NCI-H1436 treated with DMSO at 0.1 percent for 48 hours (cell line): ENCODE measurements at places on chromosomes 7 and 10.

DNA sequence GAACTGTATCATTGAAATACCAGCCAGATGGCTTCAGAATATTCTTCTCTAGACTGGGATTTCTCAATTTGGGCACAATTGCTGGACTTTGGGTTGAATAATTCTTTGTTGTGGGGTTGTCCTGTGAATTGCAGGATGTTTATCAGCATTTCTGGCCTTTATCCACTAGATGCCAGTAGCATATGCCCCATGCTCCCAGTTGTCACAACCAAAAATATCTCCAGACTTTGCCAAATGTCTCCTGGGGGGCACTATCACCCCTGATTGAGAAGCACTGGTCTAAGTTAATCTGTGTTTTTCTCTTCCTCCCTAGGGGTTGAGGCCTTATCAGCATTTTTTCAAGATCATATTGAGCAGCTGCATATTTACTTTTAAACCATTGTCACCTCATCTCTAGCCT, 204.9 kb upstream of the SP8 start:
- no peak for DNase-seq

DNA sequence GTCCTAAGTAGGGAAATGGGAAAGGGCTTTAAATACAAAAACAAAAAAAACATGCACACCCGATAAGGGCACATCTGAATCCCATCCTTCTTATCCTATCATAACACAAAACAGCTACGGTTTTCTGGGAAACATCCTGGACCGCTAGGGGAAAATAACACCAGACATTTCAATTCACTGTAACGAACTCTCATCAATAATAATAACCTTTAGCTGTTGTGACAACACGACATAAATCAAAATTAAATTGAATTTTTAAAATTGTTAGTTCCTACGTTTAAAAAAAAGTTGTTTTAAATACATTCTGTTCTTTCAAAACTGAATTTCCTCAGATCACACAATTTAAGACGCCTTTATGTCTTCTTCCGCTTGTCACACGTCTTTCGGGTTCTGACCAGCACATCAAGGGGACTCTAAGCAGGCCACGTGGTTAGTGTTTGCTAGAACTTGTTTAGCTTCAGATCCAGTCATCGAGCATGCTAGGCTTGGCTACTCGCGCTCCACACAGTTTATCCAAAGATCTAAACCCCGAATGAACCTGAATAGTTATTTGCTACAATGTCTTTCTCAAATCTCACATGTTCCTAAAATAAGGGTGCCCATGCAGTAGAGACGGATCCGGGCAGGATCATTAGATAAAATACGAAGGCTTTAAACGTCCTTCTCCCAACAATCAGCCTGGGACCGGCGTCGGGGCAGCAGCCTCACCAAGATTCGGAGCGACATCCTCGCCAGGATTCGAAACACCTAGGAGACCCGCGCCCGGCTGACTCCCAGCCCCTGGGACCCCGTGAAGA, 839 bp downstream of the IKZF5 start:
- no peak for DNase-seq

DNA sequence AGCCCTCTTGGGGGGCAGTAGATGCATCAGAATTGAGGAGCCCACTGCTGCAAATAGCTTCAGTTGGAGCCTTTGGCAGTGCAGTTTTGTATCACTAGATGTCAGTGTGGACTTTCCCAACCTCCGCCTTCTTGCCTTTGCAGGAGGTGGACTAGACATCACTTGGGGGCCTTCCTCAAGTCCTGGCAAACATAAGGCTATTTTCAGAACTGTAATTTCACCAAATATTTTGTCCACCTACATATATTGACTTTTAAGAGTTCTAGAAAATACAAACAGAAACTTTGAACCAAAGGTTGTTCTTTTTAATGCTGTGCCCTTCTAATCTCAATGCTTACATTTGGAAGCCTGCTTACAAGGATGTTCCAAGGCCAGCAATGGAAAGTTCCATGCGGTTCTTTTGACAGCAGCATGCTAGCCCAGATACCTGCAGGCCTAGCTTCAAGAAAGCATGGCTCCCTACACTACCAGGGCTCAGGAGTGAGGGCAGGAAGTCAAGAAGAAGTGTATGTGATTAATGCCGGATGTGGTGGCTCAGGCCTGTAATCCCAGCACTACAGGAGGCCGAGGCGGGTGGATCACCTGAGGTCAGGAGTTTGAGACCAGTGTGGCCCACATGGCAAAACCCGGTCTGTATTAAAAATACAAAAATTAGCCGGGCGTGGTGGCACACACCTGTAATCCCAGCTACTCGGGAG, 8.0 kb upstream of the ZNRF2 start:
- DNase-seq, result no peak

GRCh38 chr10:97567891-97568290, 4.7 kb upstream of the ANKRD2 start:
- no peak for DNase-seq

DNA sequence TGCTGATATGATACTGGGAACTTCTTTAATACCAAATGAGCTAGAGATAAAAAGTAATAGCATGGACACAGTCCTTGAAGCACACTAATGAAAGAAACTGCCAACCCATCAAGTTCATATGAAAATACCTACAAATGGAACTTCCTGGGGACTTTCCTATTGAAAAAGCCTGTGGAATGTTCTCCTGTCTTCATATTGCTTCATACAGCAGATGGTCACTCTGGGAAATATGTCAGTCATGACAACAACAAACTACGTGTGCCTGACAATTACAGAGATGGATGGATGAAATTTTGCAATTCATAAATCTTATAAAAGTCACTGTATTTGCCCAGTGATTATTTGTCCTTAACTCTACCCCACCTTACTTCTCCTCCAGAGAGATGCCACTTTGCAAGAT, 106.6 kb upstream of the COL1A2 start:
- DNase-seq, result no peak

DNA sequence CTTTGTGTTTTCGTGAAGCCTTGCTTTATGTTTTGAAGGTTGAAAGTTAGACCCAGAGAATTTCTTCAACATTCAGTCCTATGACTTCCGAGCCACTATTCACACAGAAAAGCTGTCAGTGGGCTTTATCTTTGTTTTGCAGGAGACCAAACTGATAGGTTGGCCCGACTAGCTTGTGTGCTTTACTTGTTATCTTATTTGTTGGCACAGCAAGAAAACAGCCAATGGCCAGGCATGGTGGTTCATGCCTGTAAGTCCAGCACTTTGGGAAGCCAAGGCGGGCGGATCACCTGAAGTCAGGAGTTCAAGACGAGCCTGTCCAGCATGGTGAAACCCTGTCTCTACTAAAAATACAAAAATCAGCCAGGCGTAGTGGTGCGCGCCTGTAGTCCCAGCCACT, 16.0 kb upstream of the GDI2 start:
- no peak for DNase-seq

- DNase-seq, result no peak
Observed at GRCh38 chr10:125559210-125559609, 123.8 kb downstream of the TEX36 start.

DNA sequence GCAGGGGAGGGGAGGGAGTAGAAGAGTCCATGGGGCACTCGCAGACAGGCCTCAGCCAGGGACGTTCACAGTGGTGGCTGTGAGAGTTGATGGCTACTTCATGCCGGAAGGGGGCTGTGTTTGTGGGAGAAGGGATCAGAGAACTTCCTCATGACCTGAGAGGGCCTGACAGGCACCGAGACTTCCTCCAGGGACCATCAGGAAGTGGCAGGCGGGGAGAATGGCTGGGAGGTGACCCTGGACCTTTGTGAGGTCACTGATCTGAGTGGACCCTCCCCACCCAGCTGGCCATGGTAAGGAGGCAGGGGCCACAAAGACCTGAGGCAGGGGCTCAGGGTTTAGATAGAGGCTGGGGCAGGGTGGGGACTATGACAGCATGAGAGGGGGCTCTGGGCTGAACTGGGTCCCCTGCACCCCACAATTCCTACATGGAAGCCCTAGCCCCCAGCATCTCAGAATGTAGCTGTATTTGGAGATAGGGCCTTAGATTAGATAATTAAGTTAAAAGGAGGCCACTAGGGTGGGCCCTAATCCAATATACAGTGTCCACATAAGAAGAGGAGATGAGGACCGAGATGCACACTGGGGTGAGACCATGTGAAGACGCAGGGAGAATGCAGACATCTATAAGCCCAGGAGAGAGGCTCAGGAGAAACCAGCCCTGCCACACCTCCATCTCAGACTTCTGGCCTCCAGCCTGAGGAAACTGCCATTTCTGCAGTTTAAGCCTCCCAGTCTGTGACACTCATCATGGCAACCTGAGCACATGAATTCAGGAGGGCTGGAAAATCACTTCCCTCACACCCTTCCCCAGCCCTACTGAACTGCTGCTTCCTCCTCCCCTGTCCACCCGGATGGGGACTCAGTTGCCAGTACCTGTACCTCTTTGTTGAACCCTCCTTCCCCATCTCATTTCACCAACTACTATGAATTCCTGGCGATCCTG, 273.9 kb upstream of the ZNF32 start:
- DNase-seq, result no peak

- no peak for DNase-seq
Observed at GRCh38 chr10:73432646-73433537, 469 bp downstream of the MSS51 start.

GRCh38 chr7:156456503-156457115, 184.0 kb upstream of the RNF32 start:
- DNase-seq, result no peak

DNA sequence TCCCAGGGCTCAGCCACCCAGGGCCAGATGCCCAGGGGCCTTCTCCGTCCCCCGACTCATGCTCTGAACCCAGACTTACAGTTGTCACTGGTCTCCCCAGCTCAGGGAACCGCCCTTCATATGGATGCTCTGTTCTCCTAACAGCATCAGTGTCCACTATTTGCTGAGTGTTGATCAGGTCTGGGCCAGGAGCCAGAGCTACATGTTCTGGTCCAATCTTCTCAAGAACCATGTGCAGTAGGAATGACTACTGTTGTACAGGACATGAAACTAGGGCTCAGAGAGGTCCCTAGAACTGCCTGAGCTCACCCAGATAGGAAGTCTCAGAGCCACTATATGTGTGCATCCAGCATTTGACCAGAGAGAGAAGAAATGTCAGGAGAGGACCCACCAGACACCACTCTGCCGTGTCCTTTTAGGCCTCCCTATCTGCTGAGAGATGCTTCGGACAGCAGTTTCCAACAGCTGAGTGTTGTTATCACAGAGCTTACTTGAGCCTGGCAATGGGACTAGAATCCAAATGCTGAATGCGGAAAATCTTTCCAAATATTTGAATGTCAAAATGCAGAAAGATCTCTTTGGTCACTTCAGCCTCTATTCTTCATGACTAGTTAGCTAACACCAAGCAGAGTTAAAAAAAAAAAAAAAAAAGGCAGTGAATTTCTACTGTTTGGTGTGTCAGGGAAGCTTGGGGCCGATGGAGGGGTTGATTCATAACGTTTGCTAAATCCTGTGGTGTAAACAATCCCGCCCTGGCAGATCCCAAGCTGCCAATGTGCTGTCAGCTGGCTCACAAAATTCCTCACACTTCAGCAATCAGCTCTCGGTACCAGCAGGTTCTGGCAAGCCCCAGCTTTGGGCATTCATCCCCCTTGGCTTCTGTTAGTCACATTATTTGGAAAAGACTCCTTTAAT, 246.1 kb downstream of the TNS3 start:
- no peak for DNase-seq

GRCh38 chr7:150686030-150686631, 625 bp downstream of the GIMAP2 start:
- no peak for DNase-seq

DNA sequence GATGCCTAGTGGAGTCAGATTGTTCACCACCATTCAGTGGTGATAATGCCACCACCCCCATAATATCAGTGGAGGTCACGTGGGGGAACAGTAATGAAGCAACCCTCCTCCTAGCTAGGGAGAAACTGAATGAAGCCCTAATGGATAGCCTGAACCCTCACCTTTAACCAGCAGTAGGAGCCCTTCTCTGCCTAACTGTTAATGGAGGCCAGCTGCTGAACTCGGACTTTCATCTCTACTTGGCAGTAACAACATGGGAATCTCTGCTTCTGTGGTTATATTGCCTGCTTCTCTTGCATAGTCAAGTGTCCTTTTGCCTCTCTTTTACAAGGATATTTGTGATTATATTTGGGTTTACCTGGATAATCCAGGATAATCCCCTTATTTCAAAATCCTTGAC, 1097.9 kb downstream of the REEP3 start:
- DNase-seq, result no peak

GRCh38 chr10:36412942-36413341, 712.5 kb upstream of the ANKRD30A start:
- DNase-seq, result no peak

DNA sequence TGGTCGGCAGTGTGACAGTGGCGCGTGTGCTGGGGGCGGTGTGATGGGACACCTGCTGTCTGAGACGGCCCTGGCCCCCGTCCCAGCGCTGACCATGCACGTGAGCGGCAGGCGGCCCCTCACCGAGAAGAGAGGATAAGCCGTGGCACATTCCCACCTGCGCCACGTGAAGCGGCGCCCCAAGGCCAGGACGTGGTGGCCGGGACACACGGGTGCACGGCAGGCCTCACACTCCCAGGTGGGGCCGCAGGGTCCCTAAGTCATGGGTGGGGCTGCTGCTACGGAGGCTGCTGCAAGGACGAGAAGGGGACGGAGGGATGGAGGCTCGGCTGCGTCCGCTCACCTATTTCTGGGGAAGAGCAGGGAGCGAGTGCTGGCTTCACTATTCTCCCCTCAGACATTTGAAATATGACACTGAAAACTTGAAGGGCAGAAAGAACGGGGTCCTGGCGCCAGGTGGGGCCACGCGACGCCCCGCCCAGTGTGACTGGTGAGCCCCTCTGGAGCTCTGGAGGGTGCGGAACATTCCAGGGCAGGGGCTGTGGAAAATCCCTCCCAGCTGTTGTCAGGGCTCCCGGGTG, 7.5 kb downstream of the CYP2W1 start:
- no peak for DNase-seq

- DNase-seq, result no peak
Observed at GRCh38 chr10:26939290-26939961, 78.7 kb upstream of the ABI1 start.

GRCh38 chr10:135601-136464, 578 bp downstream of the ZMYND11 start:
- DNase-seq, result no peak

DNA sequence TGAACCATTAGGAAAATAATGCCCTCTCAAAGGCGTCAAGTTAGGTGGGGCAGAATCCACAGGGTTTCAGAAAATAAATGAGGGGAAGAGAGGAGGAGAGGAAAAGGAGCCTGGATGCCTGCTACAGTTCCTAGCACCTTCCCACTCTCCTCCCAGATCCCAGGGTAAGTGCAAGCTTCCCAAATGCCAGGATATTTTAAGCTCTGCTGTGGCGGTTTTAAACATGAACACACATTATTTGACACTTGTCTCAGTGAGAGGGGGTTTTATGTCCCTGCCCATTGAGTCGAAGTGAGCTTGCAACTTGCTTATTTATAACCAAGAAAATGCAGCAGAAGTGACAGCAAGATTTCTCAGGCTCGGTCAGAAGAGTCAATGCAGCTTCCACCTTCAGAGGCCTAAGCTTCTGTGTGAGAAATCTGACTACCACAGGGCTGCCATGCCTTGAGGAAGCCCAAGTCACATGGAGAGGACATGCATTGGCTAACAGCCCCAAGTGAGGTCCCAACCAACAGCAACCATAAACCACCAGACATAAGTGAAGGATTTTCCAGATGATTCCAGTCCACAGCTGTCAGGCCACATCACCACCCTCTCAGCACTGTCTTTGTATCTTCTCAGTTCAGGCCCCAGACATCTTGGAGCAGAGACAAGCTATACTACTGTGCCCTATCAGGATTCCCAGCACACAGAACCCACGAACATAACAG, 17.9 kb upstream of the BMPER start:
- no peak for DNase-seq
